ENCODE measurements at places on chromosomes 11 and 22.

DNA sequence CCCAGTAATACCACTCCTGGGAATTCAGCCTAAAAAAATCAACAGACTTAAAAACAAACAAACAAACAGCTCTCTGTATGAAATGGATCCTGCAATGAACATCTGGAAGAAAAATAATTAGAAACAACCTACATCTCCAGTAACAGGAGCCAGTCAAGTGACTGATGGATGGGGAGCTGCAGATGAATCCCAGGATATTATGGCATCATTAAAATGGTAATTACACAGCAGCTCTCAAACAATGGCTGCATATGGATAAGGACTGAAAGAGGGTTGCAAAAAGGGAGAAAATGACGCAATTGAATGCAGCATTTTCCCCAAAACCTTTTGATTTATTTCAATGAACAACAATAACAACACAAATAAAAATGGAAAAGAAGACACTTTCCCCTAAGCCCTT is 4.1 kb downstream of the NPTXR start:
- DNase-seq: no peak

GRCh38 chr11:11291041-11292015 is 61.7 kb downstream of the CSNK2A3 start:
- no peak for DNase-seq

GRCh38 chr22:39092111-39092862 is 4.8 kb upstream of the APOBEC3H start:
- no peak for DNase-seq

GRCh38 chr11:73258104-73259035 is 13.8 kb upstream of the P2RY6 start:
- no peak for DNase-seq

DNA sequence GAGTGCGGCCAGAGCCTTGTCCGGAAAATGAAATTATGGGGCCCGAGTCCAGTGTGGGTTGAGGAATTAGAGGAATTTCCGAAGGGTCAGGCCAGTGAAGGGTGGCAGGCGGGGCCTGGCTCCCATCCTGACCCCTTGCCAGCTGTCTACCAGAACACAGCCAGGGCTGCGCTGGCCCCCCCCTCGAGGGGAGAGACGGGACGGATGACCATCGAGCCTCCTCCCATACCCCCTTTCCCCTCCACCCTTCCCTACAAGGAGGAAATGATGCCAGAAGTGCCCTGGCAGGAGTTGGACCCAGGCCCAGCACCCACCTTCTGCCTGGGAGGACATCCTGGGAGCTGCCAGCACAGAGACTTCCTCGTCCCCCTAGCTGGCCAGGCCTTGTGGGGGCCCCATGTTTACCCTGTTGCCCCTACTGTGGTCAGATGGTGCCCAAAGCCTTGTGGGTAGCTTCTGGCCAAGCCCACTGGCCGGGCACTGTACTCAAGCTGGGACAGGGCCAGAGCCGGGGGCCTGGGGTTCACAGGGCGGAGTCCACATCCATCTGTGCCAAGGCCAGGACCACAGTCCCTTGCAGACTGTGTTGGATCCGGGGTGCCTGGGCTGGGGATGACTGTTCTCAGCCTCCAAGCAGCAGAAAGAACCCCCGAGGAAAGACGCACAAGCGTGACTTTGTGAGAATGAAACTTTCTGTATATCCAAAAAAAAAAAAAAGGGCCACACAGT is 20.8 kb downstream of the ARVCF start:
- DNase-seq: no peak

- no peak for DNase-seq
These were observed 24.1 kb upstream of the CCDC89 start for GRCh38 chr11:85709941-85710702.

DNA sequence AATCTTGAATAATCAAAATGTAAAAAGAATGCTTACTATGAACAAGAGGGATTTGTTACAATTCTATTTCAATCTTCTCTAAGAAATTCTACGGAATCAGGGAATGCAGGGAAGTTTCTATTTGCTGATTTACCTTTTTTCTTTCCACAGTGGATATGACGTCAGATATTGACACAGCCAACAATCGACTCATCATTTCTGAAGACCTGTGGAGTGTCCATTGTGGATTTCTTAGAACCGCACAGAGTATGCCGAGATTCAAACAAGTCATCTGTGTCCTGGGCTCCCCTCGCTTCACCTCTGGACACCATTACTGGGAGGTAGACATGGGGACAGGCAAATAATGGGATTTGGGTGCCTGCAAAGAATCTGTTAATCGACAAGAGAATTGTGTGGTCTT is 4.1 kb upstream of the RFPL1 start:
- no peak for DNase-seq

GRCh38 chr11:78540256-78540655 is 34.4 kb downstream of the NARS2 start:
- DNase-seq: peak; percentile 6

DNA sequence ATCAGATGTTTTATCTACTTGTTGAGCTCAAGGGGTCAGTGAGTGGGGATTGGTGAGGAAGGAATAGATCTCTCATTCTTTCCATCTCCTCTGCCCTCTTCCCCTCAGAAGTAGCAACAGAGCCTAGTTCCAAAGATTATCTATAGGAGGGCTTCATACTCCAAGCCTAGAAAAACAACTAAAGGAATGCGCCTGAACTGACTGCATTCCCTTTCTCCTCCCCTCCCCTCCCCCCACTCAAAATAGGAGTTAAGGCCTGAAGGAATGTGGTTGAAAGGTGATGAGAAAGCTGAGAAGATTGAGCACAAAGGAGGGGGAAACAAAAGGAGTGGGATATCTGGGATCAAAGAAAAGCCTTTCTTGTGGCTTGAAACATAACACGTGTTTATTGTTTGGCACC is 10.5 kb downstream of the EMSY start:
- DNase-seq: peak; percentile 44

DNA sequence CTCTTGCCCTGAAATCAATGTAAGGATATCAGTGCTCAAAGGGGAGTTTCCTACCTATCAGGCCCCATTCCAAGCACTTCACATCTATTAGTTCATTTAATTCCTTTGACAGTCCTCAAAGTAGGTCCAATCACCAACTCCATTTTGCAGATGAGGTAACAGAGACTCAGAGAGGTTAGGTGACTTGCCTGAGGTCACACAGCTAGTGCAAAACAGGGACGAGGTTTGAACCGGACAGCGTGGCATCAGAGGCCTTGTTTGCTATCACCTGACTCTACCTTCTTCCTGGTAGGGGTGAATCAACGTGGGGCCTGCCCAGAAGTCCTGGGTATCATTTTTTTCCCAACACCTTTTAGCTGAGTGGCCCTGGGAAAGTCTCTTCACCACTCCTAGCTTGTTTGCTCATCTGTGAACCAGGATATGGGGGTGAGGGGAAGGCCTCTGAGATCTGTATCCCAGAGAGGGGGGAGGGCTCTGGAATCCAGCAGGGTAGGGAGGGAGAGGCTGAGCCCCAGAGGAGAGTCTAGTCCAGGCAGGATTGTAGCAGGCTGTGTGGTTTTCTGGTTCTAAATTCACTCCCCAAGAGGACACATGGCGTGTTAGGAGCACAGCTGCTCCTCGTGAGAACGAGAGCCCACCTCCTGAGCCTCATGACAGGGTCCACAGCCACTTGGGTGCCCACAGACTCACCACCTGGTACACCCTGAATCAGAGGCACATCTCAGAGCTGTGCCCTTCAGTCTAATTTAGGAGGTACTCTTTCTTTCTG is 174.7 kb downstream of the MN1 start:
- DNase-seq: no peak

GRCh38 chr22:44385781-44386180 is 73.0 kb upstream of the SHISAL1 start:
- DNase-seq: no peak

DNA sequence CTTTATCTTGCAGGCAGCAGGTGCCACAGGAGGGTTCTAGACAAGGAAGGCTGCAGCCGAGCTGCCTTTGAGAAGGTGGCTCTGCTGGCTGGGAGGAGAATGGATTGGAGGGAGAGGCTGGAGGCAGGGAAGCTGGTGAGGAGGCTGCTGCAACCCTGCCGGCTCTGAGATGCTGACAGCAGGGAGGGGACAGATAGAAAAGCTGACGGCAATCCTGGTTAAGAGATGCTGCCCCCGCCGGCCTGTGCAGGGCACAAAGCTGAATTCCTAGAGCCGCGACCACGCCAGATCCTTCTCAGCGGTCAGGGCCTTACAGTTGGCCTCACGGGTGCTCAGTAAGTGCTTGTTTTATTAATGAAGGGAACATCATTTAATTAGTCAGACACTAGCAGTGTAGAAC is 105.4 kb downstream of the CACNA1I start:
- DNase-seq: no peak

GRCh38 chr22:43528601-43529360 is 117.0 kb downstream of the MPPED1 start:
- DNase-seq: no peak

DNA sequence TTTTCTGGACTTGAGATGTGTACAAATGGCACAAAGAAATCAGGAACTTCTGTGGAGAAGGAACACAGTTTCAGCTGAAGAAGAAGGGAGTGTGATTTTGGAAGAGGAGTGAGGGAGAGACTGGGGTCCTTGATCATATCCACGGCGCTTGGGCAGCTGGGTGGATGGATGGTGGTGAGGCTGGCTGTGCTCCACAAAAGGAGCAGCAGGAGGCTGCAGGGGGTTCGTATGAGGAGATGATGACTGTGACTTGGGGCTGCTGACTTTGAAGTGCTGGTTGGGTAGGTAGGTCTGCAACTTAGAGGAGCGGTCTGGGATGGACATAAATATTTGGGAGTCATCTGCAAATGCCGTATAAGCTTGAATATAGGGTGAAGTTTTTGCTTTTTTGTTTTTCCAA is 1.3 kb upstream of the DCHS1 start:
- DNase-seq: no peak
